ENCODE measurements at places on chromosomes 4 and X.

- DNase-seq = no peak
Observed at GRCh38 chrX:1465286-1466231, 12.8 kb upstream of the ASMTL start.

- no peak for DNase-seq
Observed at GRCh38 chr4:148790691-148791090, 348.5 kb upstream of the NR3C2 start.

- DNase-seq = no peak
Observed at GRCh38 chr4:72357908-72358307, 211.1 kb downstream of the ADAMTS3 start.

- DNase-seq = no peak
Observed at GRCh38 chrX:867502-867901, 236.9 kb downstream of the SHOX start.

- no peak for DNase-seq
Observed at GRCh38 chrX:425056-425455, 38.3 kb upstream of the PPP2R3B start.

DNA sequence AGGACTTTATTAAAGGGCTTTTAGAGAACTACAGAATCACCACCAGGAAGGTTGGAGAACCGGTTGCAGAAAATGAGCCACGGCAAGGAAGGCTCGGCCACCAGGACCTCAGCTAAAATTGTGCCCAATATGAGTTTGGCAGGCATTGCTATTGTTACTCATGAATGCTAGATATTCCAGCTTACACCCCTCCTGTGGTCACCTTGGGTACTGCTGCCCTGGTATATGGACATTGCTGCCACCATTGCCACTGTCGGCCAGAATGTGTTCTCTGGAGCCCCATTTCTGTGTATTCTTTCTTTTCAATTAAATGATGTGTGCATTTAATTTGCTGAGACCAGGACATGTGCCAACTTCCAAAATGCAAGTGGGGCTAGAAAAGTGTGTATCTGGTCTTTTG is 626.7 kb upstream of the BOD1L1 start:
- no peak for DNase-seq

DNA sequence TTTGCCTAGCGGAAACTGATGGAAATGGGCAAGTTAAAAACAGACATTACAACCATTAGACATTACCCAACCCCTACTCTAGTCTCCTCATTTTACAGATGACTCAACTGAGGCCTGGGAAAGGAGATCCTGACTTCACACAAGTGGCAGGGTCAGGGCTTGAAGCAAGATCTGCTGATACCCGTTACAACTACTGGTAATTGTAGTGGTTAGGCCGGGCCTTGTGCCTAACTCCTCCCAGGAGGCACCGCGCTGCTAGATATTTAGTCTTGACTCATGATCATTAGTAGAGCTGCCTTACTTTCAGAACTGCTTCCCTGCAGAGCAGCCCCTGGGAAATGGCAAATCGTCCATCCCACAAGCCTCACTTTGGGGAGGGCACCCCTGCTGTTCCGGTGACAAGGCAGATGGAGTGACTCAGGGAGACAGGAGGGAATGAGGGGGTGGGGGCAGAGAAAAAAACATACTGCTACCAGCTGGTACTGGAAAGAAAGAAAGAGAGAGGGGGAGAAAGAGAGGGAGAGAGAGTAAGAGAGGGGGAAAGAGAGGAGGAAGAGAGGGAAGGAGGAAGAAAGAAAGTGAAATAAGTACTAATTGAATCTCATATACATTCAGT is 12.2 kb downstream of the ARHGEF6 start:
- no peak for DNase-seq
